ENCODE measurements at places on chromosomes 6 and 20.

DNA sequence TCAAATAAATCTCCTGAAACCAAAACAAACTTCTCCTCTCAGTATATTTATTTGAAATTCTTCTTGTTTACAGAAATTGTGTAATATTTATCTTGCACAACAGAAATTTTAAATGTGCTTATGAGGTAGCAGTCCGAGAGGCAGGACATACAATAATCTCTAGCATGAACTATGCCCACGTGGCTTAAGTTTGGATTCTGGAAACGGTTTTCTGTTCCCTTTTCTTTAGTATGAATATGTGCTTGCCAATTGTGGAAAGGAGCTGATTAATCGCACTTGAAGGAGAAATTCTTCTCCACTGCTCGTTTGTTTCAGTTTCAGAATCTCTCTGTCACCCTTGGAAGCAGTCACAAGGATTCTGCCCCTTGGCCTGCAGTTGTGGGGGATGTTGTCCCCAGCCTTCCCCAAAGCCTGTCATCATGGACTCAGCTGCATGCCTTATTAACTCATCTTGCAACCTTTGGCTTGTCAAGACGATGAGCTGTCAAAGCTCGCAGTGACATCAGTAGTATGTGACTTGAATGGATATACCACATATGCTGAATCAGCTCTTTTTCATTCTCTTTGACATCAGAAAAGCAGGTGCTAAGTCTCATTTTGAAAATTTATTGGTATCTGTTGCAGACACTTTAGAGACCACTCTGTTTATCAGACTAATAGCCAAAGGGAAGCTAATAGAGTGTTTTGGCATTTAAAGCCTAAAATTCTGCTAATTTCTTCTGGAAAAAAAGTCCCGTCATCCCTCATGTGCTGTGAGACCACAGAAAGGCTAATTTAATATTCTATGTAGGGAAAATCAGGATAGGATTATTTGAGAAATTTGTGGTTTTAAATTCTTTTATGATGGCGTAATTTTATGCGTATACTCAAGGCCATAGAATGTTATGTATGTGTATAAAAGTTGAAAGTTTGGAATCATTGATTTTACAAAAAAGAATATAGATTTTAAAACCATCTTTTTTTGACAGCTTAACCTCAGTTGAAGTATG, 186.8 kb downstream of the ARID1B start:
- DNase-seq = no peak

- no peak for DNase-seq
These were observed 58.2 kb upstream of the TRAF3IP2 start for GRCh38 chr6:111663692-111664564.

DNA sequence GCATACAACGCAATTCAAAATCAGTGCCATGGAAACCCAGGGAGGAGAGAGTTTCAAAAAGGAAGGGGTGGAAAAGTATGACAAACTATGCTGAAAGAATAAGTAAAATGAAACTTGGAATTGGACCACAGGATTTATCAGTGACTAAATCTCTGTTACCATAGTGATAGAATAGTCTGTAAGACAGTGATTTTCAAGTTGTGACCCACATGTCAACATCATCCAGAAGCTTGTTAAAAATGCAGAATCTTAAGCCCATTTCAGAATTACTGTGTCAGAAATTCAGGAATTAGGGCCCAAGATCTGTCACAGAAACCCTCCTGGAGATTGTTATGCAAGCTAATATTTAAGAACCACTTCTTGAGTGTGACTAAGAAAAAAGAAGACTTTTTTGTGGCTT, 417.7 kb upstream of the JAG1 start:
- DNase-seq = no peak

DNA sequence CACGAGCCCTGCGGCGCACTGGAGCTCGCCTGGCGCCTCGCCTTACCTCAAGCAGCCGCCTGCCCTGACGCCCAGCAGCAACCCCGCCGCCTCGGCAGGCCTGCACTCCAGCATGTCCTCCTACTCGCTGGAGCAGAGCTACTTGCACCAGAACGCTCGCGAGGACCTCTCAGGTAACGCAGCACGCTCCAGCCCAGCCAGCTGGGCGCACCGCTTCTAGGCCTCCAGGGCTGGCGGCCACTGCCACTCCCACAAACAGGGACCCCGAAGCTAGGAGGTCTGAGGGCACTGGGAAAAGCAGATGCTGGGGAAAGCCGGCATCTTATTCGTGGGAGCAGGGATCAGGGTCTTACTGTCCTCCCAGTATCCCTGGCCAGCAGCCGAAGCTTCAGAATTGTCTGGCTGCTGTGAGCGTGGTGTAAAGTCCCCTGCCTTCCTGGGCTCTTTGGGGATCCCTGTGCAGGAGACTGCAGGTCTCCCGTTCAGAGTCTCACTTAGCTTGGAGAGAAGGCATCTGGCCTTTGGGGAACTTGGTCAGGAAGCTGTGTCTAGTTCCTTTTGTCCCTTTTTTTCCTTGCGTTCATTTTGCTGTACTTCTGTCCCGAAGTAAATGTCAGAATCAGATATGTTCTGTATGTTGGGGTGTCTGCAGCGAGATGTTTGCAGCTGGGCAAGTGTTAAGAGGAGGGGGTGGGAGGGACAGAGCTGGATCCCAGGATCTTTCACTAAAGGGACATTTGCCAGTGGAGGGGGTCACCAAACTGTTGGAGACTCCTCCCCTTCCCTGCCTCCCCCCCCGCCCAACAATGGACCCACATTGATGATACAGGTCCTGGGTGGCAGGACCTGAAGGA, 1.8 kb downstream of the FOXF2 start:
- DNase-seq = no peak
